ENCODE measurements at places on chromosomes 1 and 21.

- no peak for DNase-seq
These were observed 184.7 kb upstream of the RUNX1 start for GRCh38 chr21:35233756-35234155.

DNA sequence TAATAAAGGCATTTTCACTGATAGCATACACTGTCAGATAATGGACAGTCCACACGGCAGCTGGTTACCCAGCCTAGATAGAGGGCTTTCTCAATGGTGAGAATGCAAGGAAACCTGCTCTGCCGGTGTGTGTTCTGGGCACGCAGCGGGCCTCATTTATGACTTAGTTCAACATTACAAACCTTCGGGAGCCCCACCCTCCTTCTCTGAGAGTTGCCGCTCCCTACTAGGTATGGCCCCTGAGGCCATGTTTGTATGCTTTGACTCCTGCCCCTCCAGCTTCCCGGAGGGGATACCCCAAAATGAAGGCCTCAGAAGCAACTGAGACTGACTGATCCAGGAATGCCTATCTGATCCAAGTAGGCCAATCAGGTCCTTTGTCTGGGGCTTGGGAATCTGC is 17.2 kb upstream of the FABP3 start:
- DNase-seq: no peak

DNA sequence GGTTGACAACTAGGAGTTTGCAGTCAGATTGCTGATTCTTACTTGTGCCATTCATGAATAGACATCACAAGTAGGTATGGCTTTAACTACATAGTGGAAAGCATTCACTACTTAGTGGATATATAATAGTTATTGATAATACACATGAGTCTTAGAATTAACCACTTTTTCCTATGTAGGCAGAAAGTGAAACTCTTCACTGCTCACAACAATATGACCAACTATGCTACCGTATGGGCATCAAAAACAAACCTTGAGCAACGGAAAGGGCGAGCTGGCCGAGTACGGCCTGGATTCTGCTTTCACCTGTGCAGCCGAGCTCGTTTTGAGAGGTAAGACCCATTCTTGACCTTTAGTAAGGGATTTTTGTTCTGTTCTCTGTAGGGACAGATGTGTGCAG is 38.7 kb downstream of the DHX9 start:
- DNase-seq: no peak

GRCh38 chr1:47967864-47968555 is 29.2 kb downstream of the TRABD2B start:
- DNase-seq: no peak
